Transverse colon (tissue), 4 donors: ENCODE measurements at places on chromosomes 4 and X. TPM values are rescaled to one million over a fixed set of nuclear protein-coding genes. Genes with fewer than 3 reads are reported as not detected.

DNA sequence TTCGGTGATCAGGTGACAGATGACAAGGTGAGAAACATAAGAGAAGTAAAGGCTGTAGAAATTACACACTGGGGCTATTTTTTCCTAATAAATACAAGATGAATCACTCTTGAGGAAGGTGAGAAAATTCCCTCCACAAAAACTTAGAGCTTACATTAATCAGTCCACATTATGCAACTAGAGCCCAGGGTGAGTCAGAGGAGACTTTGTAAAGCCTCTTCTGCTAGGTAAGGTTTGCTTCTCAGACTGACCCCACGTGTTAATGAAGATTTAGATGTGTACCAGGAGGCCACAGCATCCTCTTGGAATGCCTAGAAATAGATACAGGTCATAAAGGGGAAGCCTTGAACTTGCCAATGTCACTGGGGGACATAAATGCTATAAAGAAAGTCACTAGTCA, 396.0 kb upstream of the SMIM31 start:
- H3K4me1 ChIP-seq, result no peaks in the 10 kb centered on the region
- no peaks in the 10 kb centered on the region for H3K36me3 ChIP-seq
- no peak overlapping the region for H3K27ac ChIP-seq

SYTL4 gene
- total RNA-seq, result 39.0 TPM

GRCh38 chr4:59086410-59086809, 1976.2 kb upstream of the IGFBP7 start:
- H3K4me1 ChIP-seq, result no peaks in the 10 kb centered on the region
- DNase-seq, result no peak
- no peak overlapping the region for H3K4me3 ChIP-seq
- no peaks in the 10 kb centered on the region for H3K36me3 ChIP-seq
- no peak overlapping the region for H3K27ac ChIP-seq

BRS3 gene
- not detected for total RNA-seq

DNA sequence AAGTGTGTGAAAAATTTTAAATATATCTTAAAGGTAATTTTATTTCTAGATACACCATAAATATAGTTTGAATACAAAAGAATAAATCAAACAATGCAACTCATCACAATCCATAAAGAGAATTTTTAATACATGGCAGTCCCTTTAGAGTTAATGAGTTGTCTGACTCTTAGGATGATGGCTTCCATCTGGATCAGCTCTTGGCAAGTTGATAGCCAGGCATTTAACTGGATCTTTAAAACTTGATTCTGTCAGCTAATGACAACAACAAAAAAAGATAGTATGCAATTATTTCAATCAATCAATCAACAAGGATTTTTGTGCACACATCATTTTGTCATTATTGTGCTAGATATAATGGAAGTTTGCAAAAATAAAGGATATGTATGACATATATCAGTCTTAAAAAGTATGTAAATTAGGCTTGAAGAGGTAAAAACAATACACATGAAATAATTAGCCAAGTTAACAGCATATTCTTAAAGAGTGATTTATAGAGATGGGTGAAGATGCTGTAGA, 174.9 kb upstream of the PCDH18 start:
- no peak overlapping the region for H3K27ac ChIP-seq
- peaks cover 4% of the 10 kb centered on the region for H3K4me1 ChIP-seq
- H3K27me3 ChIP-seq, result no peaks in the 10 kb centered on the region
- H3K36me3 ChIP-seq, result no peaks in the 10 kb centered on the region
- no peak for DNase-seq
- H3K4me3 ChIP-seq, result no peak overlapping the region

ABCG2 gene
- 36.6 TPM for total RNA-seq

GRCh38 chr4:139599594-139600374, 43.8 kb upstream of the SETD7 start:
- DNase-seq, result no peak
- no peak overlapping the region for H3K4me3 ChIP-seq
- no peaks in the 10 kb centered on the region for H3K36me3 ChIP-seq
- H3K27me3 ChIP-seq, result peaks cover 5% of the 10 kb centered on the region
- no peak overlapping the region for H3K27ac ChIP-seq

DNA sequence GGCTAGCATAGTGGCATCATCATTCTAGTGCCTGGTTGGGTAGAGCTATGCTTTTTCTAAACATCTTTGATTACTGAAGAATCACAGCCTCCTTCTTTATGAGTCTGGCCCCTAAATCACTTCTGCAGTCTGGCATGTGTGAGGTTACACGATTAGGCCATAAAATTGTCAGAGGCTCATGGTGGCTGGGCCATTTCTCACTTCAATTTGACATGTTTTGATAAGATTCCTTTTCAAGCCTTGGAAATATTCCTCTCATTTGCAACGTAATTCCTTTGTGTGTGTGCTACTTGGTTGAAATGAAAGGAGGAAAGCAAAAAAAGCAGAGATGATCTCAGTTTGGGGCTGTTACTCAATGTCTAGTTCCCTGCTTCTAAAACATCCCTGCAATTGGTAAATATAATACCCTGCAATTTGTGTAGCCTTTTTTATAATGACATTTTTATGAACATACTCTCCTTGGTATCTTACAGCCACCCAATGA, 6.2 kb downstream of the CCKAR start:
- H3K27me3 ChIP-seq, result no peaks in the 10 kb centered on the region
- no peak for DNase-seq
- peaks cover 12% of the 10 kb centered on the region for H3K4me1 ChIP-seq
- H3K36me3 ChIP-seq, result no peaks in the 10 kb centered on the region
- peak overlapping the region; percentile 69 for H3K27ac ChIP-seq

DNA sequence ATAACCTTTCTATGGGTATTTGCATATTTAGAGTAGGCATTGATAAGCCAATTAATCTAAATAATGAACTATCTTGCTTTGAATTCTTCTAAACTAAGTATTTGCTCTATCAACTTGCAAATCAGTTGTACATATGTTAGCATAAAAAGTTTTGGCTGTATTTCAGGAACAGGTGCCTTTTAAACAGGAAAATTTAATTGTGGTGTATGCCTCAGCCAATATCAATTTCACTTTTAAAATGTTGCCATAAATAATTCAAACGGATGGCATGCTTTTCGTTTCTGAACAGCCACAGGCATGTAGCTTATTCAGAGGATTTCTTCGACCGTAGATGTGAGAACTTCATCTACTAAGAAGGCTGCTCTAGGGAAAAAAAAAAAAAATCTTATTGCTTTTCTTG, 99.9 kb downstream of the DCLK2 start:
- no peak for DNase-seq
- H3K4me1 ChIP-seq, result no peaks in the 10 kb centered on the region
- H3K27me3 ChIP-seq, result no peaks in the 10 kb centered on the region

NLGN3 gene
- total RNA-seq, result 0.64 TPM

GRCh38 chr4:174512745-174513144, 9.5 kb downstream of the HPGD start:
- no peak overlapping the region for H3K4me3 ChIP-seq
- H3K27me3 ChIP-seq, result no peaks in the 10 kb centered on the region
- DNase-seq, result no peak
- no peak overlapping the region for H3K27ac ChIP-seq
- peaks cover 10% of the 10 kb centered on the region for H3K4me1 ChIP-seq

- no peaks in the 10 kb centered on the region for H3K36me3 ChIP-seq
- no peak overlapping the region for H3K4me3 ChIP-seq
- no peaks in the 10 kb centered on the region for H3K4me1 ChIP-seq
- DNase-seq, result no peak
- no peaks in the 10 kb centered on the region for H3K27me3 ChIP-seq
These were observed 10.9 kb downstream of the MCTS1 start for GRCh38 chrX:120614816-120615215.

DNA sequence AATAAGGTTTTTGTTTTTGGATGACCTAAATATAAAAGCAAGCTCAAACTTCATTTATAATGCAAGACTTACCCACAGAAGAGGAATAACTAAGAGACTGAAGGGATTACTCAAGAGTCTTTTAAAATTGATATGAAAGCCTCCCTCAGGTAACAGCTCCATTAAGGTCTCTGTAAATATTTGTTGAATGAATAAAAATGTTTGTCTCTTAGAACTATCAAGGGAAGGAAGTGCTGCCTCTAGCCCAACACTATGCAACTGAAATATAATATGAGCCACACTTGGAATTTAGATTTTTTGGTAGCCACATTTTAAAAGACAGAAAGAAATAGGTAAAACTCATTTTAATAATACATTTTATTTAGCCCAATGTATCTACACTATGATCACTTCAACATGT, 127.8 kb downstream of the SH3RF1 start:
- no peak overlapping the region for H3K27ac ChIP-seq
- H3K4me1 ChIP-seq, result no peaks in the 10 kb centered on the region
- no peaks in the 10 kb centered on the region for H3K36me3 ChIP-seq
- no peaks in the 10 kb centered on the region for H3K27me3 ChIP-seq
